ENCODE measurements at places on chromosomes 3 and 15. TPM values are rescaled to one million over a fixed set of nuclear protein-coding genes. Genes with fewer than 3 reads are reported as not detected.

- H3K4me3 ChIP-seq: no peak overlapping the region
- H3K4me1 ChIP-seq: peaks cover 15% of the 10 kb centered on the region
- H3K27me3 ChIP-seq: no peaks in the 10 kb centered on the region
These were observed 32.6 kb downstream of the HACD2 start for GRCh38 chr3:123552095-123552714.

DNA sequence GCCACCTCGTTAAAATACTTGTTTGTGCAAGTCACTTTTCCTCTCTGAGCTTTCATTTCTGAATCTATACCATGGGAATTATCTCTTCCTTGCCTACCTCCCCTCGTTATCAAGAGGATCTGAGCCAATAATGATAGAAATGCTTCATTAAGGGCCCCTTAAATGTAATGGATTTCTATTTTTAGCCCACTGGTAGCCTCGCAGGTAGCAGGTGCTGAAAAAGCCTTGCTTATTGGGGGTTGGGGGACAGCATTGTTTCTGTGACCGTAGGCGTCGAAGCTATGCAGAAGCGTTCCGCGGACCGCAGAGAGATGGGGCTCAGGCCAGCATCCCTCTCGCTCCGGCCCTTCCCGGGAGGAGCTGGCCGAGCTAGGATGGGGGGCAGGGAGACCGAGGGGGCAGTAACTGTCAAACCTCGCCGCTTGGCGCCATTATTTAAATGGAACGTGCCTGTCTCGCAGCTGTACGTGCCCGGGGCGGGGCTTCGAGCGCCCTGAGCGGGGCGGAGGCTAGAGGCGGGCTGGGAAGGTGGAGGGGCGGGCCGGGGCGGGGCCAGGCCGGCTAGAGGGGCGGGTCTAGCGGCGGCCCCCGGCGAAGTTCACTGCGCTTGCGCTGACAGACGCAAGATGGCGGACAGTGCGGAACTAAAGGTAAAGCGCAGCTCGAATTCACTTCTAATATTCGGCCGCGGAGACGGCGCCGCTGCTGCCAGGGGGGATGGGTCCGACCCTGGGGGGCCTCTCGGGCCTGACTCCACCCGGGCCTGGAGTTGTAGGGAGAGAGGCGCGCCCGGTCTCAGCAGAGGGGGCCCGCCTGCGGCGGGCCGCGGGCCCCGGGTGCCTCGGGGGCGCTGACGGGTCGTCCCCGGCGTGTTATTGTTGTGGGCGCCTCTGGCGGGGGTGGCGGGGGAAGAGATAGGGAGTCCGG, at the start of gene PIAS1:
TSS of gene PIAS1 (plus strand) at position 615 of the 927 bp plus-strand sequence. CDS start at position 627, 12 bp downstream.
- DNase-seq: peak; percentile 85
- H3K4me1 ChIP-seq: peaks cover 55% of the 10 kb centered on the region
- H3K36me3 ChIP-seq: no peaks in the 10 kb centered on the region
- peak within 1 kb of the TSS; percentile 93 for H3K4me3 ChIP-seq
- H3K27me3 ChIP-seq: no peaks in the 10 kb centered on the region
- peak within 1 kb of the TSS; percentile 70 for H3K27ac ChIP-seq

GRCh38 chr3:157351981-157352380, 84.7 kb upstream of the PTX3 start:
- H3K4me1 ChIP-seq: peaks cover 47% of the 10 kb centered on the region
- peaks cover 26% of the 10 kb centered on the region for H3K36me3 ChIP-seq
- no peak for DNase-seq
- peaks cover 2% of the 10 kb centered on the region for H3K27me3 ChIP-seq
- H3K27ac ChIP-seq: no peak overlapping the region
- no peak overlapping the region for H3K4me3 ChIP-seq

DNA sequence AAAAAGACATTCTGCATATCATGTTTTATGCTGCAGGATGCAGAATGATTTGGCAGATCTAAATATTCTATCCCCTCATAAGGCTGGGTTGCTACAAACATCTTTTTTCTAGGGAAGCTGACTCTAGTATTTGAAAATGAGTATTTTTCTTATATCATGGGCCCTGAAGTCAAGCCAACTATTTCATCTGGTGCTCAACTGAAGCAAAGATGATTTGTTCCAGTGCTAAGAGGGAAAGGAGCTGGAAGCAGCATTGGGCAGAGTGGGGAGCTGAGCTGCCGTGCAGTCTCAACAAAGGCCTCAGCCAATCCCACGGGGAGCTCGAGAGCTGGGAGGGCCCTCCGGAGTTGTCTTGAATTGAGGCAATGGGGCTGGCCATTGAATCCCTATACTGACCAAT, 155.3 kb upstream of the SLCO3A1 start:
- H3K27me3 ChIP-seq: no peaks in the 10 kb centered on the region
- H3K4me1 ChIP-seq: no peaks in the 10 kb centered on the region
- no peak overlapping the region for H3K27ac ChIP-seq
- H3K36me3 ChIP-seq: no peaks in the 10 kb centered on the region
- no peak for DNase-seq
- H3K4me3 ChIP-seq: no peak overlapping the region

- peaks cover 10% of the 10 kb centered on the region for H3K27me3 ChIP-seq
- DNase-seq: no peak
- no peak overlapping the region for H3K4me3 ChIP-seq
- no peaks in the 10 kb centered on the region for H3K36me3 ChIP-seq
These were observed 10.6 kb downstream of the GRM2 start for GRCh38 chr3:51717446-51717845.

GRCh38 chr15:62164396-62165103, 535 bp downstream of the C2CD4B start:
- no peak for DNase-seq
- no peaks in the 10 kb centered on the region for H3K36me3 ChIP-seq
- peaks cover 55% of the 10 kb centered on the region for H3K27me3 ChIP-seq
- no peak overlapping the region for H3K4me3 ChIP-seq

The GUCA1C gene
- total RNA-seq: not detected

The EHHADH gene
- 6.9 TPM for total RNA-seq

Data from HFFc6 (cell line).